ENCODE measurements at places on chromosomes 7 and 10.

DNA sequence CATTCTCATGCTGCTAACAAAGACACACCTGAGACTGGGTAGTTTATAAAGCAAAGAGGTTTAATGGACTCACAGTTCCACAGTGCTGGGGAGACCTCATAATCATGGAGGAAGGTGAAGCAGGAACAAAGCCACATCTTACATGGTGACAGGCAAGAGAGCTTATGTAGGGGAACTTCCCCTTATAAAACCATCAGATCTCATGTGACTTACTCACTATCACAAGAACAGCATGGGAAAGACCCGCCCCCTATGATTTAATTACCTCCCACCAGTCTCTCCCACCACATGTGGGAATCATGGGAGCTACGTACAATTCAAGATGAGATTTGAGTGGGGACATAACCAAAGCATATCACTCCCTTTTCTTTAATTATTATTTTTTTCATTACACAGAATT is 16.6 kb downstream of the COL28A1 start:
- DNase-seq, result no peak

DNA sequence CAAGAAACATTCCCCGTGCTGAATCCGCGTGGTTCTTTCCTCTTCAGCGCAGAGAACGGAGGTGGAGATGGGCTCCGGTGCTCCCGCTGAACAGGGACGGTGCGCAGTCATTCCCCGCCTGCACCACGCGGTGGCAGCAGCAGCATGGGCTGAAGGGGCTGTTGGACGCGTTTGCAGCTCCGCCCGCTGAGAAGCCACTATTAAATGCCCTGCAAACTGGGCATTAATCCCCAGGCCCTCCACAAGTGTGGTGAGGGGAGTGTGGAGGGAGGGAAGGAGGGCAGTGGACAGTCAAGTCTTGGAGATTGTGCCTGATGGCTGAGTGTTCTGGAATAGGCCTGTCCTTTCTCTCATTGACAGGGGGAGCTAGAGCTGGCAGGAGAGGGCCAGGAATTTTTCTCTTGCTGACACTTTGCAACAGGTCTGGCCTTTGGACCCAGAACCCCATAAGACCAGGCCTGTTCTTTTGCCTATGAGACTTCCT is 240.2 kb upstream of the INHBA start:
- peak; percentile 22 for DNase-seq

GRCh38 chr10:7317786-7318446 is 92.9 kb downstream of the SFMBT2 start:
- no peak for DNase-seq

- no peak for DNase-seq
Observed at GRCh38 chr7:133060004-133060403, 21.9 kb downstream of the CHCHD3 start.

DNA sequence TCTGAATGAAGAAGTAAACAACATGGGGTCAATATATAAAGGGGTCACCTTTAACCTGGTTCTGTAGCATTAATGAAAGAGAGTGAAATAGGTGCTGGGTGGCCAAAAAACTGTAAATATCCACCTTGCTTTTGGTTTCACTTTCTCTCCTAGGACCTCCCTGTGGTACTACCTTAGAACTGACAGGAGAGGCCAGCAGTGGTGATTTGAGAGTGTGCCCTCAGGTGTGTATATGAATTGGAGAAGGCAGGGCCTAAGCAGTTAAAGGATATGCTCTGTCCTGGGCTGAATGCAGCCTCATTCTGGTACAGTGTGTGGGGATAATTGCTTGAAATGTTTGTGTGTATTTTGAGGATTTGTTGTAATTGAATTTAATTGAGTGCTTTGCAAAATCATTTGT is 62.0 kb downstream of the BBS9 start:
- DNase-seq, result no peak

GRCh38 chr7:155593461-155594162 is 47.3 kb upstream of the CNPY1 start:
- DNase-seq, result no peak

- no peak for DNase-seq
Observed at GRCh38 chr10:2935647-2936386, 131.5 kb upstream of the PFKP start.

GRCh38 chr10:20446561-20447193 is 450.4 kb downstream of the NEBL start:
- DNase-seq, result no peak

DNA sequence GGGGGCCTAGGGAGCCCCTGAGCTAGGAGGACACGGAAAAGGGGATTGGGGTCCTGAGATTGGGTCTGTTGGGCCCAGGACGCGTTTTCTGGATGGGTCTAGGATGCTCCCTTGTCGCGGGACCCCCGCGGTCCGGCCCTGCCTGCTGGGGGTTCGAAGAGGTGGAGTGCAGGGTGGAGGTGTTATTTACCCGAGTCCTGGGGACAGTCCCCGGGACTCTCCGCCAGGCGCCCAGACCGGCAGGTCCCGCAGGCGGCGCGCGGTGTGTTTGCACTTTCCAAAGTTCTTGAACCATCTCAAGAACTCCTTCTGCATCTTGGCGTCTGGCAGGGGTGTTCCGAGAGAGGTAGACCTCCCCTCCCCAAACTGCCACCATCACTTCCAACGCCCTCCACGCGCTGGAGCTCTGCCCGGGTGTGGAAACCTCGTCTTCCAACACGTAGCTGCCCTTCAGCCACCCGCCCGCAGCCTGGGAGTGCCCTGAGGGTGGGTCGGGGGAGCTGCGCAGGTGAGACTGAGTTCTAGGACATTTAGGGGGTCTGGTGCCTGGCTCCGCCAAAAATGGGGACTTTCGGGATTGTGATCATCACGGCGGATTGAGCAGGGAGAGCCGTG is 569 bp downstream of the CAV1 start:
- DNase-seq, result no peak

- no peak for DNase-seq
Observed at GRCh38 chr10:51090190-51090589, 15.9 kb downstream of the PRKG1 start.

DNA sequence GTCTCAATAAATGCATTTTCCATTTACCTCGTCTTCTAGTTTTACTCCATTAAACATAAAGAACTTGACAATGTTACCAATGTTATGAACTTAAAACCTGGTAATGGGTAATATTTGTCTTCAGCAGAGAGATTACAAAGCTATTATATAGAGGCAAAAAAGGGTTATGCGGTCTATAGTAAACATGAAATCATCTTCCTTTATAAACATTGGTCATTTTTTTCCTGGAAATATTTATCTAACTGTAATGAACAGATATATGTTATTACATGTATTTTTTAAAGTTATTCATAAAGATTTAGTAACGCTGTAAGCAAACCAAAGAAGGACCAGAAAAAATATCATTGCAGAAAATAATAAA is 1.3 kb downstream of the VWDE start:
- DNase-seq, result no peak

DNA sequence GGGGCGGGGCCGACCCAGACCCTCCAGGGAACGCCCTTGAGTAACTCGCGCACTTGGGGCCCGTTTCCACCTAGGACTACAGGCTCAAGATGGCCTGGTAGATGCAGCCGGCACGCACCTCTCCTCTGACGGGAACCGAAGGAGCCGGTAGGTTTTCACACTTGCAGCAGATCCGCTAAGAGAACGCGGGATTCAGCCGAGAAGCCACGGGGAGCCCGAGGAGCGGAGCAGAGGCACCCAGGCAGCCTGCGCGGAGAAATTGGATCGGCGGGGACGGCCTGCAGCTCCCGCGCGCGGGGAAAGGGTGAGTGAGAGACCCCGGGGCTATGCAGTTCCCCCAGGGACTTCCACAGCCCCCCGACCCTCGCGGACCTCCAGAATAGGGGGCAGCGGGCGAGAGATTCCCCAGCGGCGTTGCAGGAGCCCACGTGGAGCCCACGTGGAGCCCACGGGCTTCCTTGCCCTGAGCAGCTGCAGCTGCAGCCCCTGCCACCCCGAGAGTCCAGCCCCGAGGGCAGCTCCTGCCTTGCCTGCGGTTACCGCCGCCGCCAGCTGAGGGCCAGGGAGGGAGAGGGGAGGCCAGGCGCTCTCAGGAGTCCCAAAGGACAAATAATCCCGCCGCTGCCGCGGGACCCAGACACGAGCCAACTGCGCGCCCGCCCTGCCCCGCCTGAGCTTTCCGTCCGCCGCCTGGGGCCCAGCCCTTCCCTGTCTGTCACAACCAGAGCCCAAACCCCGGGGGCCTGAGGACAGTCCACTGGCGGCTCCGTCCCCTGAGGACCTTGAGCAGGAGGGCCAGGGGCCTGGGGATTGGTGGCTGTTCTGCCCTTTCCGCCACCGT is 13.1 kb downstream of the IFT22 start:
- peak; percentile 21 for DNase-seq

- DNase-seq, result no peak
Observed at GRCh38 chr7:50783801-50784507, 1.3 kb upstream of the GRB10 start.

GRCh38 chr10:131818510-131819234 is 82.1 kb upstream of the PPP2R2D start:
- DNase-seq, result no peak

GRCh38 chr10:98411768-98412167 is 3.2 kb downstream of the PYROXD2 start:
- no peak for DNase-seq

GRCh38 chr7:95213148-95213547 is 111.2 kb downstream of the PON1 start:
- no peak for DNase-seq

- no peak for DNase-seq
Observed at GRCh38 chr7:68238204-68238805, 1241.7 kb downstream of the TYW1 start.

DNA sequence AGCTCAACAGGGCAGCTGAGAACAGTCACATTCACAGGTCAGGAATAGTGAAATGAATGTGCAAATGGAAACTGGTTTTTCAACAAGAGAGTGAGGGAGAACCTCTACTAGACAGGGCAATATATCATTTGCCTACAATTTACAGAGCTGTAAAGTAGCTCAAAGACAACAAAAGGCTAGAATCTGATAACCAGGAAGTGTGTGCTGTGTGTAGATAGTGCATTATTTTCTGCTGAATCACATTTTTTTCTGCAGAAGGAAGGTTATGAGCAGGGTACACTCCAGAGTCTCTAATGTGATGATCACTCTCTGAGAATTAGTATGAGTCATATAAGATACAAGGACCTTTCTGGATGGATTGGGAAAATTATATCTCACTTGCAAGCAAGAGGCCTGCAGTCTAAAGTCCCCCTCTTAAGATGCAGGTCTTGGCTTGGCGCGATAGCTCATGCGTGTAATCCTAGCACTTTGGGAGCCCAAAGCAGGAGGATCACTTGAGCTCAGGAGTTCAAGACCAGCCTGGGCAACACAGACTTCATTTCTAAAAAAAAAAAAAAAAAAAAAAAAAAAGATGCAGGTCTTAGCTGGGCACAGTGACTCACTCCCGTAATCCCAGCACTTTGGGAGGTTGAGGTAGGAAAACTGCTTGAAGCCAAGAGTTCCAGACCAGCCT is 59.9 kb upstream of the COBL start:
- peak; percentile 69 for DNase-seq

DNA sequence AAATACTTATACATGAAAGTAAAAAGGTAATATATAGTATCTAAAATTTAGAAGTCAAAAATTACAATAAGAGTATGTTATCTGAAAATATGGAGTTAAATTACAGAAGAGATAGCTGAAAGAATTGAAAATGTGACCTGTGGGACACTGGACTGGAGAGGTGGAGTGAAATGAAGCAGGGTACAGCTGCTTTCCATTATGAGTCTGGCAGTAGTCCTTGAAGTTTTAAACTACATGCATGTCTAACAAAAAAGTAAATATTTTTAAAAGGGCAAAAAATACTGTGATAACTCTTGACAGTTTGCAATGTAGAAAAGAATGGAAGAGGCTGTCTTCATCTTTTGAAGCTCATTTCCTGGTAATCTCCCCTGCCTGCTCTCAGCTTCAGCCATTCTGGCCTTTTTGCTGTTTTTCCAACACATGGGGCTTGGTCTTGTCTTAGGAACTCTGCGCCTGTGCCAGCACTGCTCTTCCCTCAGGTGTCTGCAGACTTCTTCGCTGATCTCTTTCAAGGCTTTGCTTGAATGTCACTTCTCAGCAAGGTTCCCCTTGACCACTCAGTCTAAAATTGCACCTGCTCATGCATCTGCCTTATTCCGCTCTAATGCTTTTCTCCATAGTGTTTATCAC is 36.9 kb downstream of the PTPRZ1 start:
- no peak for DNase-seq

DNA sequence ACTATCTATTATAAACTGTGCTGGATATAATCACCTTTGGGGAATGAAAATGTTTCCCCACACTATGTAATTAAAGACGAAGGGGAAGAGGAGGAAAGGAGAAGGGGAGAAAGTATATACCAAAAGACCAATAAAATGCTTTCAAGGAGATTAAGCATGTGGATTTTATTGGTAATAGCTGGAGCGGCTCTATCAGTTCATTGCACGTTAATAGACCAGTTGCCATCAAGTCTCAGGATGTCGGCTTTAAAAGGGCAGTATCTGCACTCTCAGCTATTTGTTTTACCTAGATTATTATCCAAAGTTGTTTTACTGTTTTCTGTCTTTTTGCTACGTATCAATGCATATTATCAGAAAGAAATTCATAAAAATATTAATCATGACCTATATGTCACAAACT is 9.0 kb downstream of the ETV1 start:
- DNase-seq, result no peak

DNA sequence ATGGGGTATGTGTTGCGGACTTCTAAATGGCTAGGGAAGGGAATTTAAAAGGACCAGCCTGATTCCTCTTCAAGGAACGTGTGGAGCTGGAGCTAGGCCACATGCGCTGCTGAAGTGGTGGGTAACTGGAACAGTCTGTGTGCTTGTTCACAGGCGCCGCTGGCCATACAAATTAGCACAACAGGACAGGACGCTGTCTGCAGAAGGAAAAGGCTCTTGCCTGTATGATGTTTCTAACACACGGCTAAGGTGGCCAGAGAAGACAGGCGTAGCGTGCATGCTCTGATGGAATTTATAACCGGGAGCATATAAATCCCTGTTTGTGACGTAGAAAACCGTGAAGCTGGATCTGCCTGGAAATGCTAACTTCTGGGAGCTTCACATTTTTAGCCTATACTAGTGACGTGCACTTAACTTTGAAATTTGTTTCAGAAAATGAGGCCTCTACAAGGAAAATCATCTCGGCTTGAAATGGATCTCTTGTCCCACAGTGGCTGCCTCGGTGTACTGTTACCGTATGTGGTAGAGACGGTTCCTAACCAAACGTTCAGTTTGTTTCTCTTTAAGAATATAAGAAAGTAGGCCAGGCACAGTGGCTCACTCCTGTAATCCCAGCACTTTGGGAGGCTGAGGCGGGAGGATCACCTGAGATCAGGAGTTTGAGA is 569.4 kb downstream of the PTPRN2 start:
- DNase-seq, result no peak

GRCh38 chr10:110207805-110208613 is 604 bp downstream of the MXI1 start:
- no peak for DNase-seq

DNA sequence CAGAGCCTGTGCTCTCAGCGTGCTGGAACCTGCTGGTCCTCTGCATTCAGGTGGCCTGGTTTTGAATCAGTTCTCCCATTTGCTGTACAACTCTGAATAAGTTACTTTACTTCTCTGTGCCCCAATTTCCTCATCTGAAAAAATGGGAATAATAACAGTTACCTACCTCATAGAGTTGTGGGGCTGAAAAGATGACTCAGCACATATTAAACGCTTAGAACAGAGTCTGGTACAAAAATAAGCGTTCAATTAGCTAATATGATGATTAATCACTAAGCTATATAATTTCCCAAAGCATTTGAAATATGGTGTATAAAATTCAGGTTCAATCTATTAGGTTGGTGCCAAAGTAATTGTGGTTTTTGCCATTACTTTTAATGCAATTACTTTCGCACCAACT is 259.1 kb downstream of the PRPF18 start:
- no peak for DNase-seq

Data from NCI-H774 (cell line).